ENCODE measurements at places on chromosomes 6 and 20.
A peak's percentile ranks its signal among the peaks of the same experiment; 100 is the strongest.

- DNase-seq: no peak
Measured at GRCh38 chr20:37869334-37869861, 33.5 kb upstream of the VSTM2L start.

GRCh38 chr20:40690836-40691565, 2.0 kb upstream of the MAFB start:
- DNase-seq: no peak

DNA sequence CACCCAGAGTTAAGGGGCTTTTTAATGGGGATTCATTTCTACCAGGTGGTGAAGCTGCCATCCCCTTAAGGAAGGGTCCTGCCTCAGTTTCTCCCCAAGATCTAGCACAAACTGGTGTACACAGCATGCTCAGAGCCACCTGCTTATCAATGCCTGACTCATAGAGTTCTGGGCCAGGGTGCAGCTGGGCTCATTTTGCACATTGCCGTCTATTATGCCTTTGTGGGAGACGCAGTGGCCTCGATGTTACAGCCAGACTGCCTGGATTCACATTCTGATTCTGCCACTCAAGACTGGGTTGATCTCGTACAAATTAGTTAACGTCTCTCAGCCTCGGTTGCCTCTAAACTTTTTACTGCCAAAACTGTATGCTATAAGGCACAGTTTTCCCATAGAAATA, 365.7 kb downstream of the ZFAND3 start:
- DNase-seq: no peak

DNA sequence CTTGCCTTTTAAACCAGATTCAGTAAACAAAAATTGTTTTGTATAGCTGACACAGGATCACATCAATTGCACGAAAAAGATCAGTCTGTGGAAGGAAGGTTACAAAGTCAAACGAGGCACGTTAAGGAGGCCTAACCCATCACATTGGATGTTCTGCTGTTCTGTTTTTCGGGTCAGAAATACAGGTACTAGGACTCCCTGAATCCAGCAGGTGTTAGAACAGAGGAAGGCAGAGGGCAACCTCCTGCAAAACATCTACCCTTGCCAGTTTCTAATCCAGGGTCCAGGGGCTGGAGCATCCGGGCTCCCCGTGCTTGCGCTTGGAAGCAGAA, 64.6 kb downstream of the PLG start:
- no peak for DNase-seq

DNA sequence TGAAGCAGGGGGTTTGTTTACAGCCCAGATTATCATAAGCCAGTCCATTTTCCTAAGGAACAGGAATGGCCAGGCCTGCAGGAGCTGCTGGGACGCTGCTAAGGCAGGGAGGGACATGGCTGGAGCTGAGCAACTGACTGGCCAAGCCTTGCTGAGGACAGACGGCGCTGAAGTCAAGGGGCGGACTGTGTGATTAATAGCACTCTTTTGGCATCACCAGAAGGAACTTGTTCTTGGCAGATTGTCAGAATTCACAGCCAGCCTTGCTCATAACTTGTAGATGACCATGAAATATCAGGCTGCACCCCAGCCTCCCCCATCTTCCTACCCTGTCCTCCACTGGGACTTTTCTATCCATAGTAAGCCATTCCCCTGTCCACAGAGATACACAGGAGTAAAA, 218.8 kb upstream of the RNF24 start:
- DNase-seq: no peak

- no peak for DNase-seq
Measured at GRCh38 chr20:44034451-44034850, 119.8 kb downstream of the TOX2 start.

- DNase-seq: no peak
Measured at GRCh38 chr6:25270559-25270958, 8.6 kb upstream of the CARMIL1 start.

DNA sequence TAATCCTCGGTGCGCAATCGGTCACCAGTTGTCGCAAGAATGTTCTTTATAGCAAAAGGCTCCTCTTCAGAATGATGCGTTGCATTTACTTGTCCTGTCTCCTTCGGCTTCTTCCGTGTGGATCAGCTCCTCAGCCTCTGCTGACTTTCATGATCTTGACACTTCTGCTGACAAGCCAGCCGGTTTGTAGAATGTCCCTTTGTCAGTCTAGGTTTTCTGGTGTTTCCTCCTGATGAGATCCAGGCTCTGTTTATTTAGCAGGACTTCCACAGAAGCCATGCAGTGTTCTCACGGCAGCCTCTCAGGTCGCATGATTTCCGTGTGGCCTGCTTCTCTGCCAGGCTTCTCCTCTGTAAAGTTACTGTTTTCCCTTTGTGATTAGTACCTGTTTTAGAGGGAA, 66.9 kb downstream of the STX11 start:
- no peak for DNase-seq

GRCh38 chr6:117326396-117326795, 61.0 kb downstream of the VGLL2 start:
- DNase-seq: no peak

- no peak for DNase-seq
Measured at GRCh38 chr6:3398165-3398562, 58.7 kb downstream of the SLC22A23 start.

DNA sequence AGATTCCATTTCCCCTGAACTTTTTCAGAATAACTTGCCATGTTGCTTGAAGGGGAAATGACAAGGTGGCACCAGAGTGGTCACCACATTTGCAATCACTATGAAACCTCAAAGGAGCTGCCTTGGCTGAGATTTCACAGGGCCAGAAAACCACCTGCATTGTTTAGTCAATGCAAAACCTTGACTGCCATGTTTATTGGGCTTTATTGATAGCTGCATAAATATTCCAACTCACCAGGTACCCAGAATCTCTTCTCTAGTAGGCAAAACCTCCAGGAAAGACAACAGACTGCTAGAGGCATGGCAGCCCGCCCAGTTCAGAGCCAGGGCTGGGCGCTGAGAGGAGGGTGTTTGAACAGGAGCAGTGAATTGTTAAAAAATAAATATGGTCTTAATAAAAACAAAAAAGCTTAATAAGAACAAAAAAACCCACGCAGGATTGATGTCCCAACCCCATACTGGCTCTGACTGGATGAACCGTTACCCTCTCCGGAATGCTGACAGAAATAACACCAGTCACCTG, 375.6 kb downstream of the ZFAND3 start:
- DNase-seq: no peak

GRCh38 chr20:39850821-39851330, 838.2 kb downstream of the MAFB start:
- DNase-seq: no peak

DNA sequence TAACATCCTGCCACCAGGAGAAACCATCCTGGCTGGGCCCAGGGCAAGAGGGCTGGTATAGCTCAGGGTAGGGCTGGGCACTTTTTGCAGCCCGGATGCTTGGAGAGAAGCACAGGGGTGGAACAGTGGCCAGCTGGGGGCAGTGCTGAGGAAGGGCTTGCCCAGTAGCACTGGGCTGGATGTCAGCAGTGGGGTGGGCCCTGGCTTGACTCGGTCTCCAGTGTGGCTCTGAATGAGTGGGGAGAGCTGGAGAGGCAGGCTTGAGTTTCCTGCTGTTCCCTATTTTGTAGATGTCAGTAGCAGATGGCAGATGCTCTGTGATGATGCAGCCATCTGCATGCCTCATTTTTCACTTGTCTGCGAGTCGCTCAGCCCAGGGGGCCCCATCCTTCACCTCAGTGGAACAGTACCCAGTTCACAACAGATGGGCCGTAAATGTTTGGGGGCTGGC, 56.3 kb upstream of the TULP1 start:
- DNase-seq: no peak

DNA sequence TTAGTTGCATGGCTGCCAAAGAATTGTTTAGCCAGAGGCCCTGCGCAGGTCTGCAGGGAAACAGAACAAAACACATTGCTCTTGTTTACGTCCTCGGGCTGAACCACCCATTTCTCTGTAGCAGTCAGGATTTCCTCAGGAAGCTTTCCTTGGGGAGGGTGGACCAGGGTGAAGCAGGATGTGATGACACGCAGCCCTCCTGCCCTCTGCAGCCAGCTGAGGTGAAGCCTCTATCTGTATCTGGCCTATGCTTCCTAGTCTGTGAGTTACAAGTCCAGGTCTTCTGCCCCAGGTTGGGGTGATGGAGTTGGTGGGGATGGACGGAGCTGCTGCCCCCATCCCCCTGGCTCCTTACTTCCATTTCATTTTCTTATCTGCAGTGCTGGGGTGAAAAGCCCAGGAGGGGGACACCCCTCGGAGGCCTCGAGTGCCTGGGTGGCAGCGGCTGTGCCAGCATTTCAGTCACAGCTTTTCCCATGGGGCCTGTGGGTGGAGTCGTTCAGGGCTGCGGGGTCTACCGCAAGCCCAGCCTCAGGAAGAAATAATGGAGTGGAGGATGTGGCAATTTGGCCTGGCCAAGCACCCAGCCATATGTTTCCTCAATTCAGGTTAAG, 24.9 kb downstream of the SASH1 start:
- DNase-seq: no peak

- DNase-seq: no peak
Measured at GRCh38 chr6:170003027-170003426, 251.6 kb downstream of the ERMARD start.

DNA sequence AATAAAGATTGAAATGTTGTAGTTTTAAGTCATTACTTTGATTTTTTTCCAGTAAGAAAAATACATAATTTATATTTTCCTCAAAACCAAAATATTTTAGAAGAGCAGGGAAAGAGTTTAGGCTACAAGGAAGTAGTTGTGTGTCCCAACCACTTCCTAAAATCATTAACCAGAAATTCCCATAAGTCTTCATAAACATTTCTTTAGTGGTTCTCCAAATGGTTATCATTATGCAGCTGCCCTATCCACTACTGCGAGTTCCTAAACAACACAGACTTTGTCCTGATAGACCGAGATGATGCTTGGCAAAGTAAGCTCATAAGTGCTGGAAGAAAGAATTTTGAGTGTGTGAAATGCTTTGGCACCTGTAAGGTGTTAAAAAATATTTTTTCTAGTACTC, 93.6 kb downstream of the ARMC2 start:
- DNase-seq: no peak

DNA sequence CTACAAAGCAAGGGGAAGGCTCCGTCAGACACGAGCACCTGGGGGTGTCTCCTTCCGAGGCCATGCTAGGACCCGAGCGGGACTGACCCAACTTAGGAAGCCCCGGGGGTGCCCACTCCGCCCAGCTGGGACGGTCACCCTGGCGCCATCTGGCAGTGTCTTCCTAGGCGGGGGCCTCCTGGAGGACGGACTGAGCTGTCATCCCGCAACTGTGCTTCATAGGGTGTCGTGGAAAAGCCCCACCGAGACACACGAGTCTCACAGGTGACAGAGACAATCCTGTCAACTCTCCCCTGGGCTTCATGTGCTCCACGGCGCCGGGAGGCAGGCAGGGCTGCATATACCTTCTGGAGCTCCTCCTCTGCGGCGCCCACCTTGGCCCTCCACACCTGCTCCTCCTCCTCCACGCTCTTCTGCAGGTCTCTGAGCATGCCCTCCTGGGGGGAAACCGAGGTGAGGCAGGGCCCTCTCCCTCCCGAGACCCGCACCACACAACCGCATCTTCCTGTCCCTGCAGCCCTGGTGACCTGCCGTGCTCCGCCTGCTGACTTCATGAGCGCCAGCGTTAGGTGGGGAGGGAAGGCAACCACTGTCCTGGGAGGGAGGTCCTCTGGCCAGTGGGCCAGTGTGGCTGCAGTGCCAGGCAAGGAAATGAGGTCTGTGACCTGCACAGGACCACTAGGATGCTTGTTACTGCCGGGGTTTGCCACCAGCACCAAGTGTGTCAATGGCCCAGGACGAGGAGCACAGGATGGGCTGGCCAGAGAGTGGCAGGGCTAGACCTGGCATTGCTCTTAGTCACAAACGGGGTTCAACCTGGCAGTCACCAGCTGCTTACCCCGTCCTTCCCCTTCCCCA, 50.7 kb downstream of the DSTN start:
- no peak for DNase-seq

DNA sequence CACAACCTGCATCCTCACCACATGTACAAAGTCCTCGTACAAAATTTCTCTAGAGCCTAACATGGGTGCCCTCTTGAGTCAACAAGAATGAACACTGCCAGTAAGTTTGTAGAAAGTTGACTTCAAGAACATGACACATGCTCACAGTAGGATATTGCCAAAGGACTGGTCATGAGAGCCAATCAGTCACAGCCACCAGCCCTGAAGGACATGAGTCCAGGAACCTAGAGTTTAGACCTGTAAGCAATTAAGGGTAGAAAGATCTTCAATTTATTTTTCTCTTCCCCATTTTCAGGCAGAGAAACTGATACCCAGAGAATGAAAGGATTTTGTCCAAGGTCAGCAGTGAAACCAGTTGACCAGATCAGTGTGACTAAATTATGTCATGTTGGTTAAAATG, 96.1 kb downstream of the MAFB start:
- no peak for DNase-seq

DNA sequence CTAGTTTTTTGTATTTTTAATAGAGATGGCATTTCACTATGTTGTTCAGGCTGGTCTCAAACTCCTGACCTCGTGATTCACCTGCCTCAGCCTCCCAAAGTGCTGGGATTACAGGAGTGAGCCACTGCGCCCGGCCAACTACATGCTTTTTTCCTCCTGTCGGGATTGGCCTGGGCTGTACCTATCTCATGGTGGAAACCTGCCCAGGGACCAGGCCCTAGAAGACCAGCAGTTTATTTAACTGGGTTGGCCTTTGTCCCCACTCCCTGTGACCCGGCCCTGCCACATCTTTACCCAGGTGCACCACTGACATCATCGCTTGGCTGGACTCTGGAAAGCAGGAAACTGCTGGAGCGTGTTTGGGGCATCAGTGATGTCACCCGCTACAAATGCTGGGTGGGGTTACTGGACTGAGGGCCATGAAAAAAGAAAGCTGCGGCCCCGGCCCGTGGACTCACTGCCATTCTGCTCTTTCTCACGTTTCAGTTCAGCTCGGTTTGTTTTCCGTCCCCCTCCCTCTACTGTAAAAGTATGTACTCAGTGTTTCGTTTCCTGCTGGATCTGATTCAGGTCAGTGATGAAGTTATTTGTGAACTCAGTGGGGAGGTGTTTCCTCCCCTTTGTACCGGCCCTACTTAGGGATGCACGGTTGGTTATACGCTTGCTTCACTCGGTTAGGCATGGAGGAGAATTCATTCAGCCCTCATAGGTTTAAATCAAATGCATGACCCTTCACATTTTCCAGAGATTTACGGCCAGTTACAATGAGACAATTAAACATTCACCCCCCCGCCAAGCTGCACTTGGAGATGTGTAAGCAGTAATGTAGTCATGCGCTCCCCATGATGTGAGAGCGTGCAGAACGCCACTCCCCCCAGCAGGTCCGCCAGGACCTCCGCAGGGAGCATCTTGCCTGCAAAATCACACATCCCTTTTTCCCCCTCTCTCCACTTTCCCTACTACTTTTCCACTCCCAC, 179.3 kb downstream of the MTHFD1L start:
- peak; percentile 83 for DNase-seq

DNA sequence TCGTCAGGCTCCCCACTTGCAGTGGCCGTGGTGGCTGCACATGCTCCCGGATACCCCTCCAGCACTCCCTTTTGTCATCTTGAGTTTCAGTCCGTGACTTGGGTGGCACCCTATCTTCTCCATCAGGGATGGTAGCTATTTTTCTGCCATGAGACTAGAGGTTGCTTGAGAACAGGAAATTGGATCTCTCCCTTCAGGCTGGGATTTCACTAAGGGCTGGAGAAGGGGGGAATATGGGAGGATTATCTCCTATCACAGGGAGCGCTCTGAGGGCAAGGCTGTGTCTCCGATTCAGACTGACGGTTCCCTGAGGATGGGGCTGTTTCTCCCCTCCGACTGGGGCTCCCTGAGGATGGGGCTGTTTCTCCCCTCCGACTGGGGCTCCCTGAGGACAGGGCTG, 123.1 kb downstream of the MRPL14 start:
- no peak for DNase-seq

Data from NCI-H774 (cell line).